ENCODE measurements at places on chromosomes 5 and 9.

DNA sequence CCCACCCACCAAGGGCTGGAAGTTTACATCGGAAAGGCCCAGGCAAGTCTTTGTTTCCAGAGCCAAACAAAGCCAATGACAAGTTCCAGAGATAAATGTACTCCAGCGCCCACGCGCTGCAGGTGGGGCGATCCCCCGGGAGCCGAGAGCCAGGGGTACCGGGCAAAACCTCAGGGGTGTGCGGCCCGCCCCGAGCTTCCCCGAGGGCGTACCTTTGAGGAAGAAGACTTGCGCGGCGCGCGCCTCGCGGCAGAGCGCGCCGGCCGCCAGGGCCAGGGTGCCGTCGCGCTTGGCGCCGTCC is 671 bp downstream of the DUSP1 start:
- no peak for DNase-seq

- DNase-seq = peak; percentile 61
Observed at GRCh38 chr5:138148811-138149210, 9.6 kb upstream of the NME5 start.

DNA sequence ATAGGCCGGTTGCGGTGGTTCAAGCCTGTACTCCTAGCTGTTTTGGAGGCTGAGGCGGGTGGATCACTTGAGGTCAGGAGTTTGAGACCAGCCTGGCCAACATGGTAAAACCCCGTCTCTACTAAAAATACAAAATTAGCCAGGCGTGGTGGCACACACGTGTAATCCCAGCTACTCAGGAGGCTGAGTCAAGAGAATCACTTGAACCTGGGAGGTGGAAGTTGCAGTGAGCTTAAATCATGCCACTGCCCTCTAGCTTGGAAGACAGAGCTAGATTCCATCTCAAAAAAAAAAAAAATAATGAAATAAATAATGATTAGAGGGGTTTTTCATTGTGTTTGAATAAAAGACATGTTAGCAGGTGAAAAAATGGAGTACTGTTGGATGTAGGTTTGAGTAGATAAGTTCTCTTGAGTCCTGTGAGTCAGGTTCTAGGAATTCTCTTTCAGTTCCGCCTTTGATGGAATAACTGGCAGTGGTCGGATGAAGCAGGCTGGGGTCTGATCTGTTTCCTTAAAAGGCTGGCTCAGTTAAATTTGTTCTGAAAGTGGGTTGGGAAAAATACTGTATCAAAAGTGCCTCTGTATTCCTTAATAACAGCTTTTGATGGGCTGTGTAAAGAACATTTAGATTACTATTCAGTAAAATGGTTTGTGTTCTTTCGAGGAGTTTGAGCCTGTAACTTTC is 73.2 kb downstream of the AOPEP start:
- DNase-seq = peak; percentile 88

- peak; percentile 75 for DNase-seq
Observed at GRCh38 chr9:88691811-88692210, 156.8 kb downstream of the NXNL2 start.

DNA sequence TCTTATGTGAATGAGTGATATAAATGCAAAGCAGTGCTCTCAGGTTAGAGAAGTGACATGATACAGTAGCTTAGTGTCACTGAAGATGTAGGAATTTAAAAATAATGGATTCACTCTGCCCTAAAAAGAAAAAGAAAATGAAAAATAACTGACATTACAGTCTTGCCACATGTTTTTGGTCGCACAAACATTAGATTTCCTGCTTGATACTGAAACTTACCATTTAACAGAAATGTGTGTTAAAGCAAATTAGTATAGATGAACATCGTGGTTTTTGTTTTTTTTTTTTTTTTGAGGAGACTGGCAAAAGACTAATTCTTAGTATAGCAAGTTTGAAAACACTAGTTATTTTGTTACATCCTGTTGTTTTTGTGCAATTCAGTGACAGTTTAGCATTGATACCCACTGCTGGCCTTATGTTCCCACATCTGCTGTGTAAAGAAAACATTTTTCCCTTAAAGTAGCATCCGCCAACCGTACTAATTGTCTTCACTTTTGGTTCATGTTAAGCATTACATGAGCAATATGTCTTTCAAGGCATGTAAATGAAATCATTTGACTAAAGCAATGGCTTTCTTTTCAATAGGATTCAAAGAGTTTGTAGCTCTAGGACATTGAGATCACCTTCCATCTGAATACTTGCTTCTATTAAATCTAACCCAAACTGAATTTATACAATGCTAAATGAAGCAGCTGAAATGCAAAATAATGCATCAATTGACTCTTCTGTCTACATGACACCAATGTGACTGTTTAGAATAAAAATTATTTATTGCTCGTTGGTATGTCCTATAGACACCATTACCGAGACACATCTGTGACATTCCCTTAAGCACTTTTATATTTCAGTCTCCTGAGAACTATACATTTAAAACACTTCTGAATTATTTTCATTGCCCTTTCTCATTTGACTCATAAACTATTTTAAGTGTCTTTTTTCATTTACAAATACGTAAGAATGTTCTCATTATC is 859.1 kb downstream of the MAT2B start:
- no peak for DNase-seq

- peak; percentile 12 for DNase-seq
Observed at GRCh38 chr9:34375901-34376595, 650 bp downstream of the MYORG start.

DNA sequence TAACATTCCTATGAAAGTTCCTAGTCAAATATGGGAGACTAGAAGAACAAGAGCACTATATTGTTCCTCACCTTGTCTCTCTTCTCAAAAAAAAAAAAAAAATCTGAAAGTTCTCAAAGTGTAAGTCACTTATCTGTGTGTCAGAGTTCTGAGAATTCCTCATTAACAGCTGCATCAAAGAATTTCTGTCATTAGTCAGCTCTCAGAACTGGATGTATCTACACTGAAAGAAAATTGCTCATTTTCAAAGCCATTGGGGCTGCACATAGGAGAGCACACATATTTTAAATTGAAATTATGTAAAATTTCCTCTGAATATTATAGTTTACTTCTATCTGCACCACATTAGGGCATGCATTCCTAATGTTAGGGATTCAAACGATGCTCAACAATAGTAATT is 99.5 kb upstream of the FTMT start:
- no peak for DNase-seq

GRCh38 chr5:87418506-87418905 is 5.8 kb upstream of the CCNH start:
- no peak for DNase-seq

GRCh38 chr5:93305984-93306383 is 275.0 kb downstream of the NR2F1-AS1 start:
- peak; percentile 34 for DNase-seq

- DNase-seq = no peak
Observed at GRCh38 chr5:81314581-81314980, 13.2 kb downstream of the ZCCHC9 start.

DNA sequence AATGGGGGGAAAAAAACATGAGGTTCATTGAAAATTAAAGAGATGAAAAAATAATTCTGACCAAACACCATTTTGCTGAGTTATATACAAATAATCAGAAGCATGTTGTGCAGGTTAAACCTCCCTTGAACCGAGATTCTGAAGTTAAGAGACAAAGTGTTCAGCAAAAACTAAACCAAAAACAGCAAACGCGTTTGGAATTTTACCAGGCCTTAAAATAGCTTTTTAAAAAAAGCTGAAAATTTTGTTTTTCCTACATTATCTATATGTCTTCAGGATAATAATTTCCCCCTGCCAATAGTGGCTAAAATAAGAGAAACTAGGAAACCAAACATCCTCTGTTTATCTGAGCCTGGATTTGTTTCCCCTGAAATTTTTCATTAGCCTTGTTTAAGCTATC is 191.7 kb upstream of the DAPK1 start:
- no peak for DNase-seq

GRCh38 chr9:78363221-78363620 is 66.3 kb downstream of the PSAT1 start:
- DNase-seq = no peak

- peak; percentile 58 for DNase-seq
Observed at GRCh38 chr5:24633715-24634325, 11.0 kb downstream of the CDH10 start.

- peak; percentile 19 for DNase-seq
Observed at GRCh38 chr9:100219347-100219746, 120.3 kb downstream of the INVS start.

DNA sequence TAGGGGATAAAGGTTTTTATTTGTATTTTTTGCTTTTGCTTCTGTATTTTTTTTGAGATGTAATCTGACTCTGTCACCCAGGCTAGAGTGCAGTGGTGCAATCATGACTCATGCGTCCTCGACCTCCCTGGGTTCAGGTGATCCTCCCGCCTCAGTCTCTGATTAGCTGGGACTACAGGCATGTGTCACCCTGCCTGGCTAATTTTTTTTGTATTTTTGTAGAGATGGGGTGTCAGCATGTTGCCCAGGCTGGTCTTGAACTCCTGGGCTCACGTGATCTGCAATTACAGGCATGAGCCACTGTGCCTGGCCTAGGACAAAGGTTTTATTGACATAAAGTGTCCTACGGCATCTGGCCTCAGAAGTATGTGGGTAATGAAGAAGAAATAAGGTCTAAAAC is 297.1 kb upstream of the C9orf72 start:
- peak; percentile 50 for DNase-seq

GRCh38 chr9:69097064-69097463 is 61.5 kb downstream of the FXN start:
- DNase-seq = peak; percentile 91

GRCh38 chr5:39605588-39606575 is 181.1 kb upstream of the DAB2 start:
- DNase-seq = peak; percentile 52

DNA sequence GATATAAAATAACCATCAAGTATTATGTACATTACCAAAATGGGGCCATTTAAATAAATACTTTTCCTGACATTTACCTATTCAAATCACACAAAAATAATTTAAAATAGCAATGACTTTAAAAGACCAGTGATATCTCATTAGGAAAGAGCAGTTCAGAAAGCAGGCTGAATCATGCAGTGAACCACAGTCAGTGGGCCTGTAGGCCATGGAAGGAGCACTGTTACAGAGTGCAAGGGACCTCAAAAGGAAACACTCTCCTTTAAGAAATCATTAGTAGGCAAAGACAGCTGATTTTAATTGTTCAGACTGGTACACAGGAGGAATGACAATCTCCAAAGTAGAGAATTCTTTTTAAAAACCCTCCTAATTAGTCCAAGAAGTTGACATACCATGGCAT is 283.5 kb upstream of the EFNA5 start:
- no peak for DNase-seq

DNA sequence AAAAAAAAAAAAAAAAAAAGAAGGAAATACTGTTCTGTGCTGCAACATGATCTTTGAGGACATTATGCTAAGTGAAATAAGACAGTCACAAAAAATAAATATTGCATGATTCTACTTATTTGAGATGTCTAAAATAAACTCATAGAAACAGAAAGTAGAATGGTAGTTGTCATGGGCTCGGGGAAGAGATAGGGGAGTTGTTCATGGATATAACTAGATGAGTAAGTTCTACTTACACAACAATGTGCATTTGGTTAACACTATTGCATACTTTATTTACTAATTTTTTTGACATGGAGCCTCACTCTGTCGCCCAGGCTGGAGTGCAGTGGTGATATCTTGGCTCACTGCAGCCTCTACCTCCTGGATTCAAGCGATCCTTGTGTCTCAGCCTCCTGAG is 15.2 kb downstream of the MAML1 start:
- no peak for DNase-seq

DNA sequence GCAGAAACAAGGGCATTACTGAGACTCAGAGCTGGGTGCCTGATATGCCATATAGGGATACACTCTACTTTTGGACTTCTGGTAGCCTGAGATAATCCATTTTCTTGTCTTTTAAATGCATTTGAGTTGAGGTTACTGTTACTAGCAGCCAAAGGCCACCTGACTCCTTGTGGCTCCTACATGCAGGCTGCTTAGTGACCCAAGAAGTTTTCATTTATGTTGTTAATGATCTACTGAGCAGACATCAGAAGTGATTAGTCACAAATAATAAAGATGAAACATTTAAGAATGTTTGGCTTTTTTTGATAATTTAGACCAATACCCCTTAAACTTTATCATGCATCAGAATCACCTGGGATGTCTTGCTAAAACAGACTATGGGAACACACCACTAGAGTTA is 171.6 kb upstream of the TRIM32 start:
- DNase-seq = no peak

DNA sequence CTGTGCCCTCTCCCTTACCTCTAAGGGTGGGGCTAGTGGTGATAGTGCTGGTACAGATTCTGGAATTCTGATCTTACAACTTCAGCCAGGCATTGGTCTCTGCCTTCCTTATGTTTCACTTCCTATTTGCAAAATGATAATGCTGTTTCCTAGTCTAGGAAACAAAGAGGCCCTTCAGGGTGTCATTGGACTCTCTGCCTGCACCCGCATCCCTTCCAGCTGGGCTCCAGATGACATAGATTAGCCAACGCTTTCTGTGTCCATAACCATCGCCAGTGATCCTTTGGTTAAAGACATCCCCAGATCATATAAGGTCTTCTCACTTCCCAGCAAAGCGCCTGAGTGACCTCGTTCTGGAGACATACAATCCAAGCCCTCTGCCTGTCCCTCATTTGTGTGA is 180.7 kb downstream of the ERCC6L2 start:
- DNase-seq = no peak

DNA sequence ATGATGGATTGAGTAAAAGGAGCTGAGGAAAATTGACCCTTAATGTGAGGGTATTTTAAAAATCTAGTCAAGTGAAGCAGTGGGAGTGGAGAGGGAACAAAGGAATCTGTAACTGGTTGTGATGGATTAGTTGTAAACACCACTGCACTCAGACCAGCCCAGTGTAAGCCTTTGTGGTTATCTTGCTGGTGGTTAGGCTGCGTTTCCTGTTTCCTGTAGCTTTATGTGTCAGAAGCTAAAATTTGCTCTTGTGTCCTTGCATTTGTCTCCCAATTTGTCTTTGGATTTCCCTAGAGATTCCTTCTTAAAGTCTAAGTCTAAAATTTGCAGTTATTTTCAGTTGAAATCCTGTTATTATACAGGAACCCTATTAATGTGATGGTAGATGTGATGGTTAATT is 6.3 kb downstream of the IFNA21 start:
- peak; percentile 51 for DNase-seq

DNA sequence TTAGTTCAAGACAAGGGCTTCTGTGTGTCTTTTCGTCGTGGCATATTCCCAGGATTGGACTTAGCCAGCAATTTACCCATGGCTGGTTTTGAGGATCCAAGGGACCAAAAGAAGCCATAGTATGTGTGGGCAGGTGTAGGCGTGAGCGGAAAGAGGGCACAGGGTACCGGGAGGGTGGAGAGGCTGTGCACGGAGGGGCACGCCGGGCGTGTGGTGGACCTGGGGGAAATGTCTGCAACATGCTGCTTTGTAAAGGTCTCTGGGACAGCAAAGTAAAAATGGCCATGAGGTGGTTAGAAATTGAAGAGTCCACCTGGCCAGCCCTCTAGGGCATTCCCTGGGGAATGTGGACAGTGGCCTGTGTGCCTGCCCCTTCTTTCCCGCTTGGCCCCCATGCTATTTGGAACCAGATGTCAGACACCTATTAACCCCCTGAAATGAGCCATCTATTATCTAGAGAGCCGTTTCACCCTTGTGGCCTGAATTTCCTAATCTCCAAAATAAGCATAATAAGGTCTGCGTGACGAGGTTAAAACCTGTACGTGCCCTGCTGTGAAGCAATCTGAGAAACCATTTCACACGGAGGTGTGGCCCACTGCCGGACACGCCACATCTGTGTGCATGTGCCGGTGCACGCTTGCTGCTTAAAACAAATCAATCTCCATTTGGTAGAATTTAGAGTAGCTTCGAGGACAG is 5.1 kb downstream of the FLT4 start:
- no peak for DNase-seq

GRCh38 chr9:134939080-134939733 is 21.5 kb upstream of the FCN1 start:
- no peak for DNase-seq

Measured in choroid plexus epithelial cell (primary cell).